ENCODE measurements at places on chromosomes 2 and 18.

GRCh38 chr2:185219981-185220380 lies 518.6 kb upstream of the FSIP2 start:
- no peak for DNase-seq

DNA sequence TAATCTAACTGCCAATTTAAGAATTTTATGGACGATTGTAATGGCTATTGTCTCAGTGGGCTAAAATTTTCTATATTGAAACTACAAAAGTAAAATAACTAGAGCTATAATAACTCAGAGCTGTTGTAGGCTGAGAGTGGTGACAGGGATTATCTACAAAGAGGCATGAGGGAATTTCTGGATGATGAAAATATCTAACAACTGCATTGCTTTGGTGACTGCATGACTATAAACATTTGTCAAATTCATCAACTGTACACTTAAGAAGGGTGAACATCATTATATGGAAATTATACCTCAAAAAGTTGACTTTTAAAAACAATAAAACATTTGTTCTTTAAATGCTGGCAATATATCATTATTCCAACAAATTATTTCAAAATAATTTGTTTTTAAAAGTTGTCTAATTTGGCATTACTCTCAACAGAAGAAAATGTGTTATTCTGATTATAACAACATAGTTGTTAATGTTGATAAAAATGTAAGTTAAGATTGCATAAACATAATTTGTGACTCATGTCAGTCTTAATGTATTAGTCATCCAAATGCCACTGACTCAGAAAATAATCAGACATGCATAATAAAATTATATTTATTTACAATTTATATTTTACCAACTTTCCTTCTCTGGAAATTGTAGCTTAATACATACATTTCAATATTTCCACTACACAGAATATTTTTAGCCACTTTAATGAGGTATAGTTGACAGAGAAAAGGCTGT lies 865.1 kb upstream of the VRK2 start:
- DNase-seq, result no peak

DNA sequence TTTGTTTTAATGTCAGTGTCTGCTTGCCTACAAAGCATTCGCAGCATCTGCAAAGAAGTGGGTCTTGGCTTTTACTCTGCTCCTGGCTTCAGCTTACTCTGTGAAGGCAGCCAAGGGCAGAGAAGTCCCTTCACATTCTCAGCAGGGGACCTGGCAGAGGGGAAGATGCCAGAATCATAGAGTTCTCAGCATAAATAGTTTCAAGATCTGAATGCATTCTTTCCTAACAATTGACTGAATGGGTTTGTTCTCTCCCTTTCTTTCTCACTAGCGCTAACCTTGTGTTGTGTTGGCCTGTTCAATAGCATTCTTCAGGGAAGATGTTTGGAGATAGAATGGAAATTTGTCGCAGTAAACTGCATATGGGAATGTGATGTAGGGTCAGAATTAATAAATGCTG lies 106.9 kb downstream of the FARSB start:
- DNase-seq, result no peak

DNA sequence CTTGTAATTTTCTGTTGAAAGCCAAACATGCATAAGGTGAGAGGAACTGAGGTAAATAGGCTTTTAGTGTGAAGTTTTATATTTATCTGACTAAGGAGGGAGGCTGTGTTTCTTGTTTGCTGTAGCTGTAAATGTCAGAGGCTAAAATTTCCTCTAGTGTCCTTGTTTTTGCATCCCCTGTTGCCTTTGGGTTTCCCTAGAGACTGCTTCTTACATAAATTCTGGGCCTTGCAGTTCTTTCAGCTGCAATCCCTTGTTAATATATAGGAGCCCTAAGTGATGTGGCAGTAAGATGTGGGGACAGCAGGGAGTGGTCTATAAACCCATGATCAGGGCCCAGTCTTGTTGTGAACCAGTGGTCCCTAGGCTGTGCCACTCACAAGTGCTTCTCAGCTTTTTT lies 7.5 kb upstream of the IMP4 start:
- DNase-seq, result no peak

GRCh38 chr2:232439758-232440135 lies 16.2 kb upstream of the ALPI start:
- no peak for DNase-seq

Data from NCI-H2081 (cell line).